ENCODE measurements at places on chromosomes 5 and 9.
A peak's percentile ranks its signal among the peaks of the same experiment; 100 is the strongest.

DNA sequence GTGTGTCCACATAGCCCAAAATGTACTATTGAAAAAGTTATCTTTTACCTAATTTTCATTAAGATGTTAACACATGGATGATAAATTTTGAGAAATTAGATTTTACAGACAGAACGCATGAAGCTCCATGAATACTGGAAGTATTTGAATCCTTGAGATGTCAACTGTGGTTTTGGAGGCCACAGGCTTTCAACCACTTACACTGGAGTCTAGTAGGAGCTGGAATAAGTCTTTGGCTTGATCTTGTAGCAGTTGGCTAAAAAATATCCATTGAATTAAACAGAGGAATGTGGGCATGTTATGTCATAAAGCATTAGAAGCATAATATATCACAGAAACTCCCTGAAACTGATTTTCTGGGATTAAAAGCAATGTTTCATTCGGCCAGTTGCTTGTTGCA lies 52.9 kb downstream of the CAMK4 start:
- DNase-seq = no peak

DNA sequence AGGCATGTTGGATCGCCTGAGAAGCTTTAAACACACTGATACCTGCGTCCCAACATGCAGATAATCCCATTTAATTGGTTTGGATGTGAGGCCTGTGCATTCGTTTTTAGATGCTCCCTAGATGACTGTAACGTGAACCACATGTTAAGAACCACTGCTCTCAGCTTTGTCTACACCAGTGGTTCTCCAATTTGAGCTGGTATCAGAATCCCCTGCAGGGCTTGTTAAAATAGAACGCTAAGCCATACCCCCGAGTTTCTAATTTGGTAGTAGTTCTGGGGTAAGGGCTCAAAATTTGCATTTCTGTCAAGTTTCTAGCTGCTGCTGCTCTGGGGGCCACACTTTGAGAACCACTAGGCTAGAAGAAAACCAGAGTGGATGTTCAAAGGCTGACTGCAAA lies 74.7 kb downstream of the S1PR3 start:
- DNase-seq = no peak

DNA sequence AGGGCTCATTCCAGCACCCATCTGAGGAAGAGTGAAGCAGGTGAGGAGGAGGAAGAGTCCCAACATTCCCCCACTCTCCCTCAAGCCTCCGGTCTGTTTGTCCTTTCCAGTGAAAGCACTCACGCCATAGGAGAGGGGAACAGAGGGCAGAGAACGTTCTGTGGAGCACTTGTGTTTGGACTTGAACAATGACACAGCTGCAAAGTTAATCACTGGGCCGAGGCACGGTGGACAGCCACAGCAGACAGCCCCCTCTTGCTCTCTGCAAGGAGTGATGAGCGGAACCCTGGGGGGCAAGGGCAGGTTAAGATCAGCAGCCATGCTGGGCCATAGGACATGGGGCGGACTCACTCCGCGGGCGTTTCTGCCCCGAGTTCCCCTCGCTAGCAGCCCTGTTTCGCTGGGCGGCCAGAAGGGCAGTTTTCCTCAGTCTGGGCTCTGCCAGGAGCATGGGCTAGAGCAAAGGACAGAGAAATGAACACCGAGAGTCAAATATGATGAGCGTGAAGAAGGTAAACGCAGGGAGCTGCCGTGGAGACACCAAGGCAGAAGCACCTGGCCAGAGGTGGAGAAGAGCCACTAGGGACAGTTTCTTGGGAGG lies 185.7 kb downstream of the GAPVD1 start:
- DNase-seq = no peak

- peak; percentile 86 for DNase-seq
Measured at GRCh38 chr9:2622461-2623287, 1.1 kb downstream of the VLDLR start.

- peak; percentile 87 for DNase-seq
Measured at GRCh38 chr5:124738681-124739633, 7.5 kb downstream of the ZNF608 start.

- DNase-seq = no peak
Measured at GRCh38 chr9:131537946-131538345, 6.9 kb upstream of the UCK1 start.

GRCh38 chr5:127650649-127651048 lies 1.8 kb downstream of the CTXN3 start:
- DNase-seq = no peak

DNA sequence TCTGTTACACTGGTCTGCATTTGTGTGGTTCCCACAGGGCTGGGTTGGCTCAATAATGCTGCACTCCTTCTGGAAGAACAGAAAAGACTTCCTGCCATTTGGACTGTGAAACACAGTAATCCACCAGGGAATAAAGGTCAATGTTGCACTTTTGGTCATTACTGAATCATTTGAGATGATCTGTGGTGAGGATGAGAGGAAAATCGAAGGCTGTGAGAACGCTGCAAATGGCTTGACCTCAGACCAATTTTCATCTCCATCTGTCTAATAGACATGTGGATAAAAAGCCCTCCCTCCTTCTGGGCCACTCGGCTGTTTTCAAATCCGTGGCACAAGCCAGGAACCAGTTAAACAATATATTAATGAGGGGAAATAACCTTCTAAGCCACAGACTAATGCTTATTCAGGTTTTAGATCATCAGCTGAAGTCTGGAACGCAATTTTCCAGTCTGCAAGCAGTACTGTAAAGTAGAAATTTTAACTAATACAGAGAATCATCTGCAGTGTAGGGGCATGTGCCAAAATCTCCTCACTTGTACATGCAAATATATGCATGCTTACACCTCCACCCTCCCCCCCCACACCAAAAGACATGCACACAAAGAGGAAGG lies 20.2 kb downstream of the TLE1 start:
- DNase-seq = peak; percentile 71

DNA sequence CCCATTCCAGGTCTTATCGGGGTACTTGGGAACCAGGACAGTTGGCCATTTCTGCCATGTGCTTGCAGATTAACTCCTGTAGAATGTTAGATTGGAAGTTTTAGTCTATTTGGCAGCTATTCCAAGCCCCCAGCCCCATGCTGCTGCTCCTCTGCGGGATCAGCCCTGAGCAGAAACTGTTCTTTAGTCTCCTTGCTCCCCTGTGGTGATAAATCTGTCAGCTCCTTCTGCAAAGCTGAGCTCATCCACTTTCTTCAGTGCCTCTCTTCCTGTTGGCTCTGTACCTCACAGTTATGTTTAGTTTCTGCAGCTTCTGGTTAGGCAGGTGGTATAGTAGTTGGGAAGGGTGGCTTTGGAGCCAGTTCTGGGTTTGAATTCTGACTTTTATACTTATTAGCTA lies 170.4 kb downstream of the GRIA1 start:
- DNase-seq = no peak

- no peak for DNase-seq
Measured at GRCh38 chr5:119379942-119380547, 24.2 kb downstream of the TNFAIP8 start.

GRCh38 chr5:65066387-65067146 lies 297.8 kb downstream of the CWC27 start:
- DNase-seq = no peak

DNA sequence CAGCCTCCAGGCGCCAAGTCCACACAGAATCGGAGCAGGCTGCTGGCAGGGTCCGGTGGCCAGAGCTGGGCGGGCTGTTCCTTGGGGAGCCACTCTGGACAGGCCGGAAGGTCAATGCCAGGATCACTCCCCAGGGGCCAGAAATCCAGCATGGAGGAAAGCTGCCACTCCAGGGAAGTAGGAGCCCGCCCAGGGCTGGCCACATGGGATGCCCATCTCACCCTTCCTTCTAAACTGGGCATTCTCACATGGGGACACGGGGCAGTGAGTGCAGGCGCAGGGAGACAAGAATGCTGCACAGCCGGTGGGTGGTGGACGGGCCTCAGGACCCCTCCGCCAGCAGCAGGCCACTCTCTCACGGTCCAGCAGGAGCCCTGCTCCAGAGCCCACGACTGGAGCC lies 58.2 kb downstream of the ADAMTS2 start:
- no peak for DNase-seq

- peak; percentile 83 for DNase-seq
Measured at GRCh38 chr9:1051584-1052275, 1.6 kb downstream of the DMRT2 start.

DNA sequence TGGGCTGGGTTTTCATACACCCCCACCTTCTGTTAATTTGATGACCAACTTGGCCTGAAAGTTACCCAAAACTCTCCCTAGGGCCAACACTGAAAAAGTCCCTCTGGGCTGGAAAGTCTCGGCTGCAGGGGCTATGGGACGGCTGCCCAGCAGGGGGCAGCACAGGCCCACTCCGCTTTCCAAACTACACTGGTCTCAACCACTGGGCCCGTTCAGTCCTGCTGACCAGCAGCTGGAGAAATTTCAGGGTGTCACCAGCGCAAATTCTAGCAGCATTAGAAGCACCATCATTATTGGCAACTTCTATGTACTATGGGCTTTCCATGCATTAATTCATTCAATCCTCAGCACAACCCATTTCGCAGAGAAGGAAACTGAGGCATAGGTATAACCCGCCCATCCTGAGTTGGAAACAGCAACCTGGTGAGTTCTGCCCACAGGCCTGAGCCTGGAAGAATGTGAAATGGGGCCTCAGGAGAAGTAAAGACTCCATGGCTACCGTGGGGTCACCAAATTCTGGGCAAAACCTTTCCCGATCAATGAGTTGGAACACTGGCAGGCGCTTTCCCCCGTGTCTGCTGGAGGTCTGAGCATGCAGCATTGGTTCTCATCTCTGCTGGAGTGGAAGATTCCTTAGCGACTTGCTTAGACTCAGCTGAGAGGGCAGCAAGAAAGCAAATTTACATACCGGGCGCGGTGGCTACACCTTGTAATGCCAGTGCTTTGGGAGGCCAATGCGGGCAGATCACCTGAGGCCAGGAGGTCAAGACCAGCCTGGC lies 9.7 kb downstream of the ORM2 start:
- peak; percentile 32 for DNase-seq

DNA sequence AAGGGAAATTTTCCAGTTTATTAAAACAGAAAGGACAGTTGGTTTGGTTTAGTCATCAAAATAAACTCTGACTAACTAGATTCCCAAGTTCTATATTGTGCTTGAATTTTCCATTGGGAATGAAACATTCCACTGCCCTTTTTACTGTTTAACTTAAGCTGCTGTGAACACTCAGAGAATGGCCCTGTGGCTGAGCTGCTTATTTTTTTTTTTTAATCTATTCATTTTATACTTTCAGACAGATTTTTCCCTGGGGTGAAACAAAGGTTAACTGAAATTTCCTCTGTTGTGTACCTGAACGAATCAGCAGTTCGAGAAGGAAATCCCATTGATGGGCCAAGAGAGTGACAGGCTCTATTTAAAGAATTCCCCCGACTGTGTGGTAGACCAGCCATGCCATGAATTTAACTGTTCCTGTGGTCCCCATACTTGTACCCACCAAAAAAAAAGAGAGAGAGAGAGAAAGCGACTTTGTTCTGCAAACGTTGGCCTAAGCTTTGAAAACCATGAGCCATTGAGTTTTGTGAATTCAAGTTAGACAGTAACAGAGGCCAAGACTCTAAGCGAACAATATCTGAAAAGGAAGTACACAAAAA lies 138.7 kb upstream of the GRHPR start:
- peak; percentile 39 for DNase-seq

DNA sequence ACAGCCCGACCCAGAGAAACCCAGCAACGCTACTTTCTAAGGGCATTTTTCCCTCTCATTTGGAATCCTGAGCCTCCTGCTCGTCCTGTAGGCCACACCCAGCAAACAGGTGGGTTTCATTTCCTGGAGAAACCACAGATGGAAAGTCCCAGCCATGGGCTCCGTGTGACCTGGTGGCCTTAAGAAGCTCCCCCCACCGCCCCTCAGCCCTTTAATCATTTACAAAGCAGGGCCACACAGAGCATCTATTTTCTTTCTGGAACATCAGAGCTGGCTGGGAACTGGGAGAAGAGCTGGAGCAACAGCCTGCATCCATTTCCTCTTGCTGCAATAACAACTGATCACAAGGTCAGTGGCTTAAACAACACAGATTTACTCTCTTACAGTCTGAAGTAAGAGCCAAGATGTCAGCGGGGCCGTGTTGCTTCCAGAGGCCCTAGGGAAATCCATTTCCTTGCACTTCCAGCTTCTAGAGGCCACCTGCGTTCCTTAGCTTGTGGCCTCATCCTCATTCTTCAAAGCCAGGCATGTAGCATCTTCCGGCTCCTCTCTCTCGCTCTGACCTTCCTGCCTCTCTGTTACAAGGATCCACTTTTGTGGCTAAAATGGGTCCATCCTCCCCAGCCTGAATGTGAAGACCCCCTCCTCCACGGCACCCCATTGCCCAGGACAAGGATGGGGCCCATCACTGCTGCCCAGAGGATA lies 40.5 kb downstream of the C9orf50 start:
- no peak for DNase-seq

DNA sequence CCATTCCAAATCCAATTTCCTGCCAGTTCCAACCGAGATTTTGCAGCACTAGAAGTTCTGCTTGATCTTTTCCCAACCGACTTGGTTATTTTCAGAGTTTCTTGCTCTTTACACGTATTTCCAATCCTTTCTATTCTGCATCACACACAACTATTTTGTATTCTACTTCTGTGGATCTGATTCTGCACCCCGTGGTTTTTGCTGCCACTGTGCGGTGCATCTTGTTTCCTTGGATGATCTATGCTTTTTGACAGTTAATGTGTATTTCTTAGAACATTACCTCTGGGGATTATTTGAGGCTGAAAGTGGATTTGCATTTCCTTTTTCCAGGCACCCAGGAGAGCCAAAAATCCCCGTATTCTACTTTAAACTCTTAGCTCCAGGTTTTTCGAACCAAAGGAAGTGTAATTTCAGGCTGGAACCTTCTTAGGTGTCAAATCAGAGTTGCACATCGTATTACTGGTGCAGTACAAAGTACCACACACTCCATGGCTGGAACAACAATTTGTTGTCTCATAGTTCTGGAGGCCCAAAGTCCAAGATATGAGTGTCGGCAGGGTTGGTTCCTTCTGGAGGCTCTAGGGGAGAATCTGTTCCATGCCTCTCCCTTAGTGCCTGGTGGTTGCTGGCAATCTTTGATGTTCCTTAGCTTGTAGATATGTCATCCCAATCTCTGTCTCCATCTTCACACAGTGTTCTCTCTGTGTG lies 14.7 kb upstream of the SARDH start:
- no peak for DNase-seq

- no peak for DNase-seq
Measured at GRCh38 chr9:129598089-129598596, 22.8 kb downstream of the C9orf50 start.

GRCh38 chr9:2837915-2838314 lies 6.0 kb downstream of the PUM3 start:
- DNase-seq = no peak

- DNase-seq = no peak
Measured at GRCh38 chr9:13728917-13729811, 449.7 kb upstream of the MPDZ start.

DNA sequence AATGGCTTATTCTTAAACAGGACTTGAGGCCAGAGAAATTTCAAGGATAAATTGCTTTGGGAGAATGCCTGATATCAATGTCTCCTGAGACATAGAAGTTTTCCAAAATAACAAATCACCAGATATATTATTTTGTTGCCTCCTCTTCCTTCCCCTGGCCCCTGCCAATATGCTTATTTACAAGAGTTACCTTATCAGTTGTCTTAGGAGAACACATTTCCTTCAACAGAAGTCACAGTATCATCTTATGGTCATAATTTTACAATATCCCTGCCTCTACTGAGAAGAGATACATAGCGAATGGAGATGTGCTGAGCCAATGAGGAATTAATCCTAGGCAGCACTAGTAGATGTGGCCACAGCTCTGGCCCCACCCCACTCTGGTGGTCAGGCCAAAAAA lies 43.1 kb downstream of the TMEM252 start:
- no peak for DNase-seq
